ENCODE measurements at places on chromosomes 11 and 22. TPM values are rescaled to one million over a fixed set of nuclear protein-coding genes. Genes with fewer than 3 reads are reported as not detected.

DNA sequence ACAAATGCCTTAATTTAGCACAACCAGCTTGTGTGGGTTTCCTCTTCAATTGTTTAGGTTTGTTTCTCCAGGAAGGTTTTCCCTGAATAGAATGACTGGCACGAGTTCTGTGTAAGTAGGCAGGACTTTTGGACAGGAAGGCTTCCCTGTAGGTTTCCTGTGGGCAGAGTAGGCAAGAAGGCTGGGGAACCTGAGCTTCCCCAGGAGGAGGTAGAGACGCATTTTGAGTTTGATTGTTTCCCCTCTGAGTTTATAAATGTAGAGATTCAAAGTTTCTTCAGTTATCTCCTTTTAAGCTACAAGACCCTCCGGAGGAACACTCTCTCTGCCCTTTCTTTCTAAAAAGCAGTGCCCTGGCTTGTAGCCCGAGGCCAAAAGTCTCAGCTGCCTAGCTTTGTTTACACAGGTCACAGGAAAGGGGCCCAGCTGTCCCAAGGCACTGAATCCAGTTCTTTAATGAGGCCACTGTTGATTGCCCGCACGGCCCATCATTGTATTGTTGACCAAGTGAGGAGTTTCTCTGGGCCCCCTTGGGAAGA lies 66.6 kb upstream of the RDX start:
- DNase-seq, result peak; percentile 11
- peak overlapping the region; percentile 67 for H3K27ac ChIP-seq
- H3K27me3 ChIP-seq, result no peaks in the 10 kb centered on the region
- H3K4me1 ChIP-seq, result peaks cover 19% of the 10 kb centered on the region
- H3K4me3 ChIP-seq, result no peak overlapping the region
- H3K36me3 ChIP-seq, result no peaks in the 10 kb centered on the region

DNA sequence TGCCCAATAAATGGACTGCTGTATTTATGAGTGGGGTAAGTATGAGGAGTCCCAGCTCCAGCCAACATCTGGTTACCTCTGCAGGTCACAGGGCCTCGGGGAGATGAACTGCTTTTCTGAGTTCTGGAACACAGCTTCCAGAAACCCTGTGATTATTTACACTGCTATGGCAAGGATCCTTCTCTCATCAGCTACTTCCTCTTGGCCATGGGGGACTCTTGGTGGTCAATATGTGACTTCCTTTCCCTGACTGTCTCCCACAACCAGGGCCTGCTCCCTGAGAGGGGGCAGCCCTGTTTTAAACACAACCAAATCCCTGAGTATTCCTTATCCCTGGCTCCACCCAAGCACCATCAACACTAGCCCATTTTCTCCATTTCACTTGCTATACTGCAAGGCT lies 10.0 kb downstream of the RHOG start:
- H3K4me1 ChIP-seq, result peaks cover 18% of the 10 kb centered on the region
- no peaks in the 10 kb centered on the region for H3K27me3 ChIP-seq
- no peak for DNase-seq
- peaks cover 35% of the 10 kb centered on the region for H3K36me3 ChIP-seq
- H3K4me3 ChIP-seq, result no peak overlapping the region

DNA sequence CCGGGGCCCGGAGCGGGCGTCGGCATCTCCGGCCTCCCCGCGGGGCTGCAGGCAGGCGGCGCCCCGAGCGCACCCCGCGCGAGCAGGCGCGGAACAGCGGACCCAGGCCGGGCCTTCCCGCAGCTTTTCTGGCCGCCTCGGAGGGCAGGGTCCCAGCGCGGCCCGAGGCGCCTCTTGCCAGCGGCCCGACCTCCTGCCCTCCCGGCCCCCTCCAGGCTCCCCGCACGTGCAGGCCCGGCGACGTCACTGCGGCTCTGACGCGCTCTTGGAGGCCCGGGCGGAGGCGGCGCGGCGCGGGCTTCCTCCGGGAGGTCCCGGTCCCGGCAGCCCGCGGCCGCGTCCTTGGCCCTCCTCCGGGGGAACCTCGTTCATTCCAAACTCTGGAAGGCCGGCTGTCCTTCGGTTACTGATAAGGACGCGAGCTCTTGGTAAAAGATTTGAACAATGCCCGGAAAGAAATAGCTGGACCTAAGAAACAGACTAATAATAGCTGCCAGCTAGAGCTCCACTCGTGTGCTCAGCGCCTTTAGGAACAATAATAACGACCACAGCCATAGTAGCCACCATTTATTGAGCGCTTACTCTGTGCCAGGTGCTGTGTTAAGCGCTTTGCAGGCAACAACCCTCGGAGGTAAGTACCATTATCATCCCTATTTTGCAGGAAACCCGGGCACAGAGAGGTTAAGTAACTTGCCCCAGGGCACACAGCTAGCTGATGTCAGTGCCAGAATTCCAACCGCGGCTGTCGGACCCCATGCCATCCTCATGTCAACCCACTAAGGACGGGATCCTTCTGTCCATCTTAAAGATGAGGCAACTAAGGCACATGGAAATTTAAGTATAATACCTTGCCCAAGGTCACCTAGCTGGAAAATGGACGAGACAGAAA lies 39.1 kb upstream of the CREB3L1 start:
- H3K27ac ChIP-seq, result no peak overlapping the region
- H3K4me1 ChIP-seq, result peaks cover 29% of the 10 kb centered on the region
- peaks cover 19% of the 10 kb centered on the region for H3K36me3 ChIP-seq
- H3K27me3 ChIP-seq, result peaks cover 45% of the 10 kb centered on the region
- DNase-seq, result peak; percentile 45

DNA sequence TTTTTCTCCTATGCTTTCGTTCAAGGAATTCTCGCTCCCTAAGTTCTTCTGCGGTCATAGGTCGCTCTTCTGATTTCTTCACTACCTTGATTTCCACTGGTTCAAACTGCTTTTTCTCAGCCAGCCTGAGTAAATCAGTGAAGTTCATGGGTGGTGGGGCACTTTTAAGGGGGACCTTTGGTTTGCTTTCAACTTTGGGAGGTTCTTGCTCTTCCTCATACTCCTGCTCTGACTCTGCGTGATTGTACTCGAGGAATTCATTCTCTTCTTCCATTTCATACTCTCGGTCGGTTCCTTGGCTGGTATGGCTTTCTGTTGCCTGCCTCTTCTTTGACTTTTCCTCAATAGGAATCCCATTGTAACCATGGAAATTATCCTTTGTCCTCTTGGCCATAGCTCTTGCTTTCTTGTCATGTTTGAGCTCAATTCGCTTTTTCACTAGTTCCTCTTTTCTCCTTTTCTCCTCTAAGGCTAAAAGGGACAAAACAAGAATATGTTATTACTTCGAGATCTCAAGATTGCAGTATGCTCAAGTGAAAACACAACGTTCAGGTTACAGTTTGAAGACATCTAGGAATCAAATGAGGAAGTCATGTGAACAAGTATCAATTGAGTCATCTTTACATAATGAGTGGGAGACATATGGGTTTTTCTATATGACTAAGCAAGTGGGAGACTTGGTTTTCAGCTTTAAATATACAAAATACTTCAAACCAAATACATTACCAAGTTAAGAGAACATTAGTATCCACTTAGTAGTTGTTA lies 16.2 kb downstream of the MISFA start:
- DNase-seq, result no peak
- no peak overlapping the region for H3K27ac ChIP-seq
- H3K27me3 ChIP-seq, result no peaks in the 10 kb centered on the region
- peaks cover 19% of the 10 kb centered on the region for H3K36me3 ChIP-seq
- H3K4me1 ChIP-seq, result no peaks in the 10 kb centered on the region

DENND6B gene
- 19.0 TPM for total RNA-seq

DNA sequence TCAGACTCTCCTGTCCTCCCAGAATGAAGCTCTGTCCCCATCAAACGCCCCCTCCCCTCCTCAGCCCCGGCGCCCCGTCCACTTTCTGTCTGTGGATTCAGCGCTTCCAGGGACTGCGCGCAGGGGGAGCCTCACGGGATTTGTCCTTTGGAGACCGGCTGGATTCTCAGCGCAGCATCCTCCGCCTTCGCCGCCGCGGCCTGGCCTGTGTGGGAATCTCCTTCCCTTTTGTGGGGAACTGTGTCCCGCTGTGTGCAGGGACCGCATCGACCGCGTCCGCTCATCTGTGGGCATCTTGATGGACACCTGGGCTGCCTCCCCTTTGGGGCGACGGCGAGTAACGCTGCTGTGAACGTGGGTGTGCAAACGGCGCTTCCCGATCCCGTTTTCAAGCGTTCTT lies 1.1 kb upstream of the SCT start:
- H3K27ac ChIP-seq, result no peak overlapping the region
- H3K27me3 ChIP-seq, result no peaks in the 10 kb centered on the region
- H3K36me3 ChIP-seq, result peaks cover 30% of the 10 kb centered on the region
- no peak overlapping the region for H3K4me3 ChIP-seq
- no peak for DNase-seq

DNA sequence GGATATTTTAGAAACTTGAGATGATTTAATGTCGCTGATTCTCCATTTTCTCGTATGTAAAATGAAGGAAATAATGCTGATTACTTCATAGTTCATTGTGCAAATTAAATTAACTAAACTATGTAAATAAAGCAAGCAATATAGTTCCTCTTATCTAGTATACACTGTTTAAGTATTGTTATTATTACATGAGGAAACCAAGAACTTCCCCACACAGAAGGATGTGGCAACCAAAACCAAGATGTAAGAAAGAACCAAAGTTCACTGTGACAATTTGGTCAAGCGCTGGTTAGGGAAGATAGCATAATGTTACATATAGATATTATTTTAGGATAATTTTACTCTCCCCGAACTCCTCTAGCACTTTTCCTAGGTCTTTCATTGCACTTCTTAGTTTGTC lies 103.2 kb downstream of the XKR3 start:
- H3K36me3 ChIP-seq, result no peaks in the 10 kb centered on the region
- H3K4me3 ChIP-seq, result no peak overlapping the region
- no peaks in the 10 kb centered on the region for H3K27me3 ChIP-seq
- H3K4me1 ChIP-seq, result no peaks in the 10 kb centered on the region
- no peak overlapping the region for H3K27ac ChIP-seq

- H3K4me1 ChIP-seq, result no peaks in the 10 kb centered on the region
- H3K36me3 ChIP-seq, result no peaks in the 10 kb centered on the region
- H3K27ac ChIP-seq, result no peak overlapping the region
- DNase-seq, result no peak
- no peaks in the 10 kb centered on the region for H3K27me3 ChIP-seq
- no peak overlapping the region for H3K4me3 ChIP-seq
Measured at GRCh38 chr11:16596231-16596630, 142.2 kb upstream of the C11orf58 start.

GRCh38 chr11:18699269-18699596 lies 654 bp downstream of the TMEM86A start:
- DNase-seq, result no peak
- H3K27ac ChIP-seq, result peak overlapping the region; percentile 85

OTUB1 gene
- total RNA-seq, result 96.9 TPM
